NCI-H460 (cell line): ENCODE measurements at places on chromosomes 5 and 9.

GRCh38 chr5:1911773-1912235 lies 29.1 kb upstream of the IRX4 start:
- no peak for DNase-seq

- DNase-seq, result no peak
Measured at GRCh38 chr9:93058355-93059010, at the start of gene SUSD3. TSS of gene SUSD3 (plus strand) at chr9:93058701. CDS start at chr9:93058743, 42 bp downstream.

GRCh38 chr5:103973669-103974068 lies 411.1 kb upstream of the NUDT12 start:
- no peak for DNase-seq

DNA sequence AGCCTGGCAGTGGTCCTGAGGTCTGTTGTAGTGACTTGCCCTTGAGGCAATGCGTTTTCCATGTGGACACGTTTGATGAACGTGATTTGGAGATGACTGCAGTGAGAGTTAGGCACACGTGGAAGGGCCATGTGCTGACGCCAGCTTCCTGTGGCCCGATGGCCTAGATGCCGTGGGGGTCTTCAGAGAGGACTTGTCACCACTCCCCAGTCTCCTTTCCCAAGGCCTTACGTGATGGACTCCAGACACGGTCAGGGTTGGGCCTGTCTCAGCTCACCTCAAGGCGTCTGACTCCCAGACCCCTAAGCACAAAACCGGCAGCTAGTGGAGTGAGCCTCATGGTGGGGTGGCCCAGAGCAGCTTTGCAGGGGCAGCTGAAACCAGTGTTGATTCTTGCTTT lies 92.9 kb downstream of the ANGPTL2 start:
- no peak for DNase-seq

- DNase-seq, result peak; percentile 13
Measured at GRCh38 chr9:26169708-26170107, 491.5 kb upstream of the TUSC1 start.

- no peak for DNase-seq
Measured at GRCh38 chr9:124394596-124394995, 20.6 kb downstream of the PSMB7 start.
